ENCODE measurements at places on chromosomes 12 and 14.
A peak's percentile ranks its signal among the peaks of the same experiment; 100 is the strongest.

- no peak for DNase-seq
These were observed 31.0 kb upstream of the CCND2 start for GRCh38 chr12:4242595-4242994.

GRCh38 chr14:62244221-62244620 is 482.0 kb downstream of the SNAPC1 start:
- DNase-seq: no peak

DNA sequence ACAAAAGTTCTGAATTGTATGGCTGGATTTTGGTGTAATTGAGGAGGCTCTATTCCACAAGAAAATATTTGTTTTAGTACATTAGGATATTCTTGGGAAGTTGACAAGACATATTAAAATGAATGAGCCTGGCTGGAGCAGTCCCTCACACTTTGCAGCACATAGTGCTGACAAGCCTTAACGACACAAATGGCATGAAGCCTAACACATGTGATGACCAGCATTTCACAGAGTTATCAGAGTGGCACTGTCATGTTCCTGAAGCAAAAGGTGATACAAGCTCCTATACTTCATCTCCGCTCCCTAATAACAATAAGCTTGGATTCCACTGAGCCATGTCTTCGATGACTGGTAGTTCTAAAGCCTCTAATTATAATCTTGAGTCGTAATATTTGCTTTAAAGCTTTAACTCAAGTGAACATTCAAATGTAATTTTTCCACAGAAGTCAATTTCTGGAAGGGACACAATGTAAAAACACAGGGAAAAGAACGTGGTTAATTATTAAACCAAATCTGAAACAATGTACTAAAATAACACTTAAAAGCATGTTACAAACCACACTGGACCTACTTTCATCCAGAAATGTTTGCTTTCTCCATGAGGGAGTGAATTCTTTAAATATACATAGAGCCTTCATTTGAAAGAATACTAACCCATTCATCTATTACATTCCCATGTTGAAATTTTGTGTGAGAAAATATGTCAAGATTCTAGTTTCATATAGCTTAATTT is 49.6 kb downstream of the GRIP1 start:
- DNase-seq: no peak

- DNase-seq: no peak
These were observed 1.3 kb upstream of the TWF1 start for GRCh38 chr12:43807386-43807785.

GRCh38 chr12:124543052-124543589 is 24.3 kb downstream of the NCOR2 start:
- DNase-seq: peak; percentile 54

DNA sequence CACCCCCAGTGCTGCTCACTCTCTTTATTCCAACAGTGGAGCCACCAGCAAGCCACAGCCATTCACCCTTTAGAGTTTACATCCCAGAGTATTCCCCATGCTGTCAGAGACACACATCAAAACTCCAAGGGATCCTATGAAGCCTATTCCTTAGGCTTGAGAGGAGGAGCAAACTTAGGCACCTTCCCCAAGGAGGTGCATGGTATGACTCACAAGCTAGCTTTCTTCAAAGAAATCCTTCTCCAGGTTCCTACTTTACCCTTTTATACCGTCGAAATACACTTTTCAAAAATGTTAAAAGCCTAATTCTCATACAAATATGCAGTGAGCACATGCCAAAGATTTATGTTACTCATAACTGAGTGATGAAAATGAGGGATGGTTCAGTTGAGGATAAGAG is 175.4 kb downstream of the ETNK1 start:
- DNase-seq: no peak

DNA sequence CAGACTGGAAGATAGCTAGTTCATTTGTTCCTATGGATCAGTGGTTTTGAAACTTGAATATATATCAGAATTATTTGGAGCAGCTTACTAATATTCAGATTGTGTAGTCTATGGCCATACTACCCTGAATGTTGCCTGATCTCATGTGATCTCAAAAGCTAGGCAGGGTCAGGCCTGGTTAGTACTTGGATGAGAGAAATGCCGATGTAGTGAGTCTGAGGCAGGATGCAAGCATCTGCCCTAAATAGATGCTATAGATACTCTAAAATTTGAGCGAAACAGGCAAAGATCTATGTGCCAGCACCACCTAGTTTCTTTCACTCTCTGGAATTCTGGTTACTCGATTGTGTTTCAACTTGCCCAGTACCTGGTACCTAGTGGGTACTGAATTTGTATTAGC is 40.9 kb downstream of the FRMD6 start:
- DNase-seq: peak; percentile 56

DNA sequence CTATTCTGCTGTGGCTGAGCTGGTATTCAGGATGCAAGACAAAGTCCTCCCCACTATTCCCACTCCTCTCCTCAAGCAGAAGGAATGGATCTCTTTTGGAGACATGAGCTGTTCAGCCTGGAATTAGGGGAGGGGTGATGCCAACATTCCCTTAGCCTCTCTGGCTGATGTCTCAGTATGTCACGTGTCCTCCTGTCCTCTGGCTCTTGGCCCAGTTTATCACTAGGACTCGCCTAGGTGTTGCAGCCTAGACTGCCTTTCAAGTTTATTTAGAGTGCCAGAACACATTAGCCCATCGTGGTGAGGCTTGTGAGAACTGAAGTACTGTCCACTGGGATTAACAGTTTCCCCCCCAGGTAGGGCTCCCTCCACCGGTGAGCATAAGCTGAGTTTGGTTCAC is 239.9 kb upstream of the MIS18BP1 start:
- no peak for DNase-seq

DNA sequence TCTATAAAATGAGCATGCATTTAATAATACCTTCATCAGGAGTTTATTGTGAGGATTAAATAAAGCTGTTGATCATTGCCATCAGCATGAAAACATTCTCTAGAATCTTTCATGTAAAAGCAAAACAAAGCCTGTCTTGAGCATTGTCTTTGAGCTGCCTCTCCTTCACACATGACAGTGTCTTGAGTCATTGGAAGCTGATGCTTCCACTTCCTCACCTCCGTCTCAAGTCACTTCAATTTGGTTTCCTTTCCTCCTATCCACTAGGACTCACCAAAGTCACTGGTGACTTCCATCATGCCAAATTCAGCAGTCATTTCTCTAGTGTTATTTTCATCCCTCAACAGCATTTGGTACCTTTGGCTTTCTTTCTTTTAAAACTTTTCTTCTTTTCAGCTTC is 31.6 kb upstream of the MYBPC1 start:
- DNase-seq: no peak

DNA sequence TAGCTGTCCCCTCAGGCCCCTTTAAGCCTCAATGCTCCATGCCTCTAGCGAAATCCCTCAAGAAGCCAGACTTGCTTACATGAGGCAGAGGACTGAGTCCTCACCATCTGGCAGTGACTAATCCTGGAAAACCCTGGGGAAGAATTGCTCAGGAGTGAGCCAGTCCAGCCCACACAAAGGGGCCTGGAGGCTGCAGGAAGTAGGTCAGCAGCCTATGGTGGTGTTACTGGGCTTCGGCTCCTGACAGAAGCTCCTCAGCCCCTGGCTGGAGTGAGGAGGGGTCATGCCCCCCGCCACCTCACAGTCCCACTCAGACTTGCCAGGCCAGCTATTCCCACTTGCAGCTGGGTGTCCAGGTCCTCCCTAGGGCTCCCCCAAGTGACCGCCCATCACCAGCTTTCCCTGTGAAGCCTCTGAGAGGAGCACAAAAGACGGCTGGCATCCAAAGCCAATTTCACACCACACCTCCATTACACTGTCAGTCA is 250.5 kb downstream of the DPF3 start:
- peak; percentile 98 for DNase-seq

DNA sequence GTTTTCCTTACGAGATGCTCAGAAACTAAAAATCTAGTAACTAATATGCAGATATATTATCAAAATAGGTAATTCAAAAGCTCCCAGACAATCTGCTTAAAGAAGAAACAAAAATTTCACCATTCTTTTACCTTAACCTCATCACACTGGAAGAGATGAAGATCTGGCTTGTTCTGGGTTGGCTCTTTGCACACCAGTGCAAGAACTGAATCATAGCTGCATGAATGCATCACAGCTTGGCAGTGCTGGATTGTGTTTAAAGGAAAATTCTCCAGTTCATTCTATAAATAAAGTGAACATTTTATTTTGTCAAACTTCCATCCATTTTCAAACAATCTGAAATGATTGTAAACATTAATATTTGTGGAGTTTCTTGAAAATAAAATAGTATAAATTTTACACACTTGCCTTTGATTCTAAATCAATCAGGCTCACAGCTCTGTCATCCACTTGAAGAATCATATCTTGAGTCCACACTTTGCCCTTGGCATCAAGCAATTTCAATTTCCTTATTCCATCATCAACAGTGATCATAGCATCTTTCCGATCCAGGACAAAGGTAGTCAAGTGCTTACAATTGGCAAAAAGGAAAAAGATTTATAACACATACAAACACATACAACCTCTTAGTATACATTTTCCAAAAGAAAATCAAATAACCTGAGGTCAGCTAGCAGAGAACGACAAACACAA is 119.8 kb downstream of the EPS8 start:
- DNase-seq: peak; percentile 49

DNA sequence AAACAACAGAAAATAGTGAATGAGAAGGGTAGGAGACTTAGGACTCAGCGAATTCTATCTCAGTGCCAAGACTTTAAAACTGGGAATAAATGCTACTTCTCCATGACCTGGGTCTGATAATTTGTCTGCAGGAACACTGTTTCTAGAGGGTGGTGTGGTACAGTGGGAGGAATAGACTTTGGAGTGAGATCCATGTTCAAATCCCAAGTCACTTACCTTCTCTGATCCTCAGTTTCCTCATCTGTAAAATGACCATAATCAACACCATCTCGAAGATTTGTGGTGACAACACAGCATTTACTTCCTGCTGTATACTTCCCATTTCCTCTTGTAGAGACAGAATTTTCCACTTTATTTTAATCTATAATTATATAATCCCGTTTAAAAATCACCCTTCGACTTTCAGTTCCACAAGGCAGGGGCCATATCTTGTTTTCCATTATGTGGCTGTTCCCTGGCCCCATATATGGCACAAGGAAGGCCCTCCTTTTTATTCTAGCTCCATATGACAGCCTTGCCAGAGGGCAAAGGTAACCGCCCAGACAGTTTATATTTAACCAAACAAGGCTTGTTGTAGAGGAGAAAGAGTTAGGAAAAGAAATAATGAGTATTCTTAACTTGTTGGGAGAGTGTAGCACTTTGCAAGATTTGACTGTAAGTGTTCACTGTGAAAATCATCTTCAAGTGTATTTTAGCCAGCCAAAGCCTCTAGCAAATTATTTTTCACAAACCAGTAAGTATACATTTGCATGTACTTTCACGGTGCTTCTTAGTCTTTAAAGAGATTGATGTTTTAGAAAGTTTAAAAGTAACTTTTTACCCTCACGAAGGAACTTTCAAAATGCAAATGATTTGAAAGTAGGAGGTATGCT is 243.1 kb downstream of the AKAP6 start:
- DNase-seq: no peak

- DNase-seq: peak; percentile 0
These were observed 40.4 kb upstream of the GZMB start for GRCh38 chr14:24674204-24674970.

DNA sequence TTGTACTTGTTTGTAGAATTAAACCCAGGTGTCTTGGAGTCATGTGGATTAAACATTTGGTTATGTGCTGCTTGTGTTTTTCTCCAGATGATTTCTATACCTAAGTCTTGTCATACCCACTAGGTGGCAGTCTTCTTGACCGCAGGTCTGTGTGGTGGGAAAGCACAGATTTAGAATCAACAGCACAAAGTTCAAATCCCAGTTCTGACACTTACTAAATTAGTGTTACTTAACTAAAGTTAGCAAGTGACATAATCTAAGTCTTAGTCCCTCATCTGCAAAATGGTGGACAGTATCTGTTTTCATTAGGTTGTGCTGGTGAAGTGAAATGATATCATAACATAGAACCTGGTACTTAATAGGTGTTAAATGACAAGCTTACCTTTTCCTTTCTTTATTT is 151.0 kb upstream of the ARHGAP5 start:
- peak; percentile 47 for DNase-seq

DNA sequence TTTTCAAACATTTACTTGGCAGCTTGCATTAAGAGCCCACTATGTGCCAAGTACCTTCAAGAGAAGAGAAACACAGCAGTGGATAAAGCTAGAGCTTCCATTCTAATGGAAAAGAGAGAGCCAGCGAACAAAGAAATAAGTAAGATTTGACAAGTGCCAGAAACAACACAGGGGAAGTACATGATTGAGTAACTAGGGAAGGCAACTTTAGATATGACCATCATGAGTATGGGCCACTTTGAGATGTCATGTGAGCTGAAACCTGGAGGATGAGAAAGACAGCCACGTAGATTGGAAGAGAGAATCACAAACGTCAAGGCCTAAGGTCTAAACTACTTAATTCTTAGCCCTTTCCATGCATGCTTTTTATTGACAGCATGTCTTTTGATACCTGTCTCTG is 121.4 kb downstream of the ITPR2 start:
- no peak for DNase-seq

- DNase-seq: no peak
These were observed 149.1 kb downstream of the GLT1D1 start for GRCh38 chr12:129002427-129002826.

GRCh38 chr14:68687746-68688145 is 105.1 kb downstream of the ZFP36L1 start:
- peak; percentile 97 for DNase-seq

DNA sequence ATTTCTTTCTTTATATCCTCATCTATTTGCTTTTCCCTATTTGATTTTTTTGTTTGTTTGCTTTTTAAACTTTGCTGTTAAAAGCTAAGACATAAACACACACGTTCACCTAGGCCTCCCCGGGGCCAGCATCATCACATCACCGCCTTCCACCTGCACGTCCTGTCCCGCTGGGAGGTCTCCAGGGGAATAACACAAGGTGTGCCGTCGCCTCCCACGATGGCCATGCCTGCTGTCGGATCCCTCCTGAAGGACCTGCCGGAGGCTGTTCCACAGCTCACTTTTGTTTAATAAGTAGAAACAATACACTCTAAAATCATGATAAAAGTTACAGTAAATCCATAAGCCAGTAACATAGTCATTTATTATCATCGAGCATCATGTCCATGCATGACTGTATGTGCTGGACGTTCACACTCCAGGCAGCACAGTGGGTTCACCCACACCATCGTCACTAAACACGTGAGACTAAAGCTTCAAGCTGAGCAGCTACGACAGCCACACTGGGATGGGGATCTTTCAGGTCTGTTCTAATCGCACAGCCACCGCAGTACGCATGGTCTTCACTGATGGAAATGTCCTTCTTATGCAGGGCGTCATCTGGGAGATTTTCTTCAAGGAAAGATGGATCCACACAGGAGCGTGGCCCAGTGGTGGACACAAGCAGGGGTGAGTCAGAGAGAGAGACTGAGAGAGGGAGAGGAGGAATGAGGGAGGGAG is 3.6 kb downstream of the RIMBP2 start:
- DNase-seq: no peak

All from EH (cell line).